ENCODE measurements at places on chromosomes 5 and 9.
A peak's percentile ranks its signal among the peaks of the same experiment; 100 is the strongest.

GRCh38 chr5:116437922-116438578 is 136.6 kb downstream of the SEMA6A start:
- no peak for DNase-seq

GRCh38 chr5:87755360-87755759 is 342.6 kb upstream of the CCNH start:
- DNase-seq: no peak

GRCh38 chr9:133366435-133366834 is 9.4 kb downstream of the SURF4 start:
- no peak for DNase-seq

GRCh38 chr5:170565072-170565471 is 61.3 kb downstream of the KCNIP1 start:
- no peak for DNase-seq

DNA sequence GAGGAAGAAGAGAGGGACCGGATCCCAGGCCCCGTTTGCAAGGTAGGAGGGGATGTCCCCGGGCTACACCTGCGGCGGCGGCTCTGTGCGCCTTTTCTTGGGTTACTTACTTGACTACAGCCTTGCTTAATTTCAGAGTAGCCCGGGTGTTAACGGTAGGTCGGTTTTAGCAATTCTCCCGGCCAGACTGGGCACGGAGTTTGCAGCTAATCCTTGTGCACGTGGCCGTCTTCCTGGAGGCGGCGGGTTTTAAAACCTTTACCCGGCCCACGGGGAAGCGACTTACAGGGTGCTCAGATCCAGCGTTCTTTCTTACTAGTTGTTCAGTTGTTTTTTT is 313 bp downstream of the BRIX1 start:
- no peak for DNase-seq

DNA sequence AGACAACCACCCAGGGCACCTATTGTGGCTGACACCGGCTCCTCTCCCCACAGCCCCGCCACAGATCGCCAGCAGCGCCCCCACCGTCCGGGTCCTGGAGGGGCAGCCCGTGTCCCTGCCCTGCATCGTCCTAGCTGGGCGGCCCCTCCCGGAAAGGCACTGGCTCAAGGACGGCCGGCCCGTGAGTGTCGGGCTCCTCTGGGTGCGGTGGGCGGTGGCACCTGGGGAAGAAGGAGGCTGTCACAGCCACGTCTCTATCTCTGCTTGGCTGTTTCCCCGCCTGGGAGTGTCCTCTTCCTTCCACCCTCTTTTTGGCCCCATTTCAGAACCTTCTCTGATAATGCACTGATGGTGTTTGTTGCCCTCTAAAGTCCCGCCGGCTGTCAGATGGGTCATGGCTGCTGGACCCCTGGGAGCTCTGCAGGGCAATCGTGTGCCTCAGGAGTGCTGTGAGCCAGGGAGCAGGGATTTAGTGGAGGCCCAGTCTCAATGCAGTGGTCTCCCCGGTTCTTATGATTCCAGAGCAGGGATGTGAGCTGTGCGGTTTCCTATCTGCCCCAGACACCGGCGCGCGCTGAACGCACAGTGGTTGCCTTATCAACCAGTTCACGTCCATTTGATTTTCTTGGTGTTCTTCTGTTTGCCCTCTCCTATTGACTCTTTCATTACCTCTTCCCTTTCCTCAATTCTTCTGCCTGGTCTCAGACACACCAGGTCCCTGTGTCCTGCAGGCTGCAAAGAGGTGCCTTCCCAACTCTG is 55.3 kb downstream of the HMCN2 start:
- no peak for DNase-seq

- DNase-seq: no peak
Measured at GRCh38 chr5:145497052-145497451, 338.1 kb downstream of the PRELID2 start.

DNA sequence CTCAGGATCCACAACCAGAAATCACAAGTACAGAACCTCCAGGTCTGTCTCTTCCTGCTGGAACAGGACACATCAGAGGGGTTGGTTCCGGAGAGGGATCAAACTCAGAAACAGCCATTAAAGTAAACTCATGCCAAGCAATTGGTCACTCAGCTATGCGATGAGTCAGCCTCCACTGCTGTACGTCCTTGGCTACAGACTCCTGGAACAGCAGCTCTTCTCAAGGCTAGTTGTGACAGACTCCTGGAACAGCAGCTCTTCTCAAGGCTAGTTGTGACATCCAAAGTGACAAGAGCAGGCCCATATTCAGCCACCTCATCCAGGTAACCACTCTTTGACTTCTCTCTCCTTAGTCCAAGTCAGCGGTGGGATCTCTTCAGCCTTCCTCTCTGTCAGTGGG is at the start of gene SPINK13:
TSS of gene SPINK13 (plus strand) at position 229 of the 400 bp plus-strand sequence. CDS start 1,279 bp downstream, outside the sequence.
- DNase-seq: peak; percentile 70

GRCh38 chr9:74610523-74611061 is 113.5 kb downstream of the RORB start:
- DNase-seq: no peak

DNA sequence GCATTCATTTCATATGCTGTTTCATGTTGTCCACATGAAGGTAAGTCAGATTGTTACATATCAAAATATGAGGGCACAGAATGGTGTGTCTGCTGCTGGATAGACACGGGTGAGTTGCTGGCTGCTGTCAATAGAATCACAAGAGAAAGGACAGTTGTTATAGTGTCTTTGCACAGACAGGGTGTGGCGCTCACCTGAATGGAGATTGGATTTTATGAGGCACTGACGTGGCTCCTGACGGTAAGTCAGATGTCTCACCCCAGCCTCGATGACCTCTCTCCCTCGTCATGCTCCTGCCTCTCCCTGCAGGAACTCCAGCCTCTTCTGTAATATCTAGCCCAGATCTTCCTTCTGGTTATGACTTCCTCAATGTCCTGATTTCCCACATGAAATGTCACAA is 75.4 kb upstream of the SELENOP start:
- DNase-seq: no peak

GRCh38 chr9:137771580-137771979 is 106.0 kb upstream of the CACNA1B start:
- no peak for DNase-seq

DNA sequence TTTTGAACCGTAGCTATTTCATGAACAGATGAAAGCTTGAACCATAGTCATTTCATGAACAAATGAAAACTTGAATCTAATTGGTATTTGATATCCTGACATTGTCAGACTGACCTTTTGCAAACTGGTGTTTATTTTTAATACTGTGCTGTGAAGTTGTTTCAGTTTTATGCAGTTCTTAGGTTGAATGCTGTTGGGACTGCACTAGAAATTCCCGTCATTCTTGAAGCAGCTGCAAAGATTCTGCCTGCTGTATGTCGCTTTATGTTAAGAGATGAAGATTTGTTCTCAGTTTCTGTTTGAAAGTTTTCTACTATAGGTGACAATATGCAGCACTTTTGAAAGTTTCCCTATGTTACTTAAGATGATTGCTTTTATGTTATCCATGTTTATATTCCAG is 22.5 kb upstream of the FAM120AOS start:
- DNase-seq: no peak

DNA sequence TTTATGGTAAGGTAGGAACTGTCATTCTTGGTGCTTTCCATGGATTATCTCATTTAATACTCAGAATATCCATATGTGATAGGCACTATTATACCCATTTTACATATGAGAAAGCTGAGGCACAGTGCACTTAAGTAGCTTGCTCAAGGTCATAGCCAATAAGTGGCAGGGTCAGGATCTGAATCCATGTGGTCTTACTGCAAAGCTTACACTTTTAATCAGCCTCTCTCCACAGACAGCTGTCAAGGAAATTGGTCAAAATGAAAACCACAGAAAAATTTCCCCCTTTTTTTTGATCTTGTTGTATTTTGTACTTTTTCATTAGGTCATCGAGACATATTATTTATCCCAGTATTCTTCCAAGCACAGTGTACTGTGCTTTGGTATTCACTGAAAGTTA is 78.5 kb downstream of the ERCC6L2 start:
- no peak for DNase-seq

- DNase-seq: no peak
Measured at GRCh38 chr9:20015427-20015931, 226.6 kb upstream of the SLC24A2 start.

- peak; percentile 21 for DNase-seq
Measured at GRCh38 chr9:18710065-18710464, 236.1 kb downstream of the ADAMTSL1 start.

Measured in RPMI7951 (cell line).